ENCODE measurements at places on chromosomes 2 and 18.

DNA sequence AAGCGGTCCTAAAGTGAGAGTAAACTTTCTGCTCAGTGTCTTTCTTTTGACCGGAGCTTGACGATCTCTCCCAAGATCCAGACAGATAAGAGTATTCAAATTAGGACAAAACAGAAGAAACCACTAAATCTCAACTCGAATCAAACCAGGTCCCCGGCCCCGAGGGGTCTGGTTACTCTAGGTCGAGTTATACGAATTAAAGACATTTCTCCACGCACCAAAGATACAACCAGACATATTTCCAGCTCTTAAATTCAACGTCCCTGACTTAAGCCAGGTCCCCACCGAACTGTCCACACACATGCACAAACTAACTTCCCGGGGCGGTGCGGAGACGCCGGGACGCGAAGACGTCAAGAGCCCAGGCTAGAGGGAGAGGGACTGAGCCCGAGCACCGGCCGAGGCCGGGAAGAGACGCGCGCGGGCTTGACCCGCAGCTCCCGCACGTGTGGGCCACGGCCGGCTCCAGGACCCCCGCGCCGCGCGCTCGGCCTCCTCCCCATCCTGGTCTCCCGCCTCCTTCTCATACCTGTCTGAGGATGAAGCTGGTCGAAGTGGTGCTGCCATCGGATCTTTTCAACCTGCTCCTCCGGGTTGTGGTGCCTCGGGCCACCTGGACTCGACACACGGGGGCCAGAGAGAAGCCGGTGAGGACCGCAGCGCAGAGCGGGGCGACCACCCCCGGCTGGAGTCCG, 896 bp downstream of the CACNB4 start:
- no peak for DNase-seq

DNA sequence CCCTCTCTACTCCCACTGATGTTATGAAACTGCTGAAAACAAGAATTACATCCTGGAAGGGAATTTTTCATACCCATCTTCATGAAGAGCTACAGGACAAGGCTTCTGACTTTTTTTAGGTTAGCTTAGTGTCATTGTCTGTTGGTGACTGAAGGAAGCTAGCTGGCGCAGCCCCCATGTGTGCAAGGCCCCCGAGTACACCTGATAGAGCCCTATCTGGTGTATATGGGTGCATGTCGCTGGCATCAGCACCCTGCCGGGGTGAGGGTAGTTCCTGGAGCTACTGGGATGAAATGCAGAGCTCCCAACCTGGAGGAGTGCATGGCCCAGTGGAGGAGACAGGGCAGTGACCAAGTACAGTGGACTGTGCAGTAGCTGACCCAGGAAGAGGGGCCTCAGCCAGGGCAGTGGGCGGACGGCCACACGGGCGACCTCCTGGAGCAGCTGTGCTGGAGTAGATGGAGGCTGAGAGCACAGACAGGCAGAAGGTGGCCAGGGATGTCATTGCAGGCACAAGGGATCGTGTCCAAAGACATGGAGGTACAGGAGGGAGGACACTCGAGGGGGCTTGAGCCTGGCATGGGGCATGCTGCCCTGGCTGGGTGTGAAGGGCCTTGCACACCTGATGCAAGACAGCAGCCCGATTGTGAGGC, 12.1 kb downstream of the IMPA2 start:
- DNase-seq, result no peak

- DNase-seq, result no peak
These were observed 184.6 kb downstream of the ST6GAL2 start for GRCh38 chr2:106701203-106702022.

DNA sequence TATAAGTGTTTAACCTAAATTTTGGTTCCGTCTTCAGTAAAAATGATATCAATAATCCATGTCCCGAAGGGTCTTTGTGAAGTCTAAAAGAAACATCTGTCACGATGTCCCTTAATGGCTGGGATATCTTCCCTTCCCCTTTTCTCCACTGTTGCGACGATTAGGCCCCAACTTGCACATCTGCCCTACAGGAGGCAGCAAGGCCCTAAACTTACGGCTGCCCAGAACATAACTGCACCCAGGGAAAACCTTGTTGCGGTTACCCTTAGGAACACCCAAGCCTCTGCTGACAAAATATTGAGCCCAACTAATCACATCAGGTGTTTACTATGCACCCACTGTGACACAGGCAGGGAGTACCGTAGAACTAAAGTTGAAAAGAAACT, 1.3 kb upstream of the SMAD2 start:
- peak; percentile 23 for DNase-seq

DNA sequence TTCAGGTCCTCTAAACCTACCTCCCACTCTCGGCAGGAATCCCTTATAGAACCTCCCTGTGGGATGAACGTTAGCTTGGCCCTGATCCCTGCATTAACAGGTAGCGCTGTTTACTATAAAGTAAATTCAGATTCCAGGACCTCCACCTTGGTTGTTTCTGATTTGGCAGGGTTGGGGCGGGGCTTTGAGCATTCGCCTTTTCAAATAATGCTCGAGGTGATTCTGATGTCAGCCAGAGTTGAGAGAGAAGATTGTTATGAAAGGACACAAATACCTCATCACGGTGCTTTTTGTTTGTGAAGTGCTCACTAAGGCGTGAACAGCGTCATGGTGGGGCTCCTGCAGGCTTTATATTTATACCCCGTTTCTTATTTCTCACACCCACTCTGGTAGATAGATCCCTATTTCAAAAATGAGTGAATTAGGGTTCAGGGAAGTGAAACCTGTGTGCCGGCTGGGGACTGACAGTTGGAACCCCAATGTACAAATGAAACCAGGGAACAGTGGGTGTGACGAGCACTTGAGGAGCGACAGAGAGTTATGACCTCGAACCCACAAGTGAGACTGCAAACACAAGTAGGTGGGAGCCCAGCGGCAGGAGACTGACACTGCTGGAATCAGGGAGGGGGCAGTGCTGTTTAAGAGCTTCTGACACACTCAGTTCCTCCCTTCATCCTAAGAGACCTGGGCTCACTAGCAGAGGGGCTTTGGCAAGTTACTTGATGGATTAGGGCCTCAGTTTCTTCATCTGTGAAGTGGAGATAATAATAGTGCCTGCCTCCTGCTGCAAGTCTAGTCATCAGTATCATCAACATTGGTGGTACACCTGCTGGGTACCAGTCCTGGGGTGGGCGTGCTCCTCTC, 14.2 kb upstream of the CXCR4 start:
- peak; percentile 91 for DNase-seq

GRCh38 chr2:74576863-74577229, 22.3 kb downstream of the DOK1 start:
- DNase-seq, result no peak

DNA sequence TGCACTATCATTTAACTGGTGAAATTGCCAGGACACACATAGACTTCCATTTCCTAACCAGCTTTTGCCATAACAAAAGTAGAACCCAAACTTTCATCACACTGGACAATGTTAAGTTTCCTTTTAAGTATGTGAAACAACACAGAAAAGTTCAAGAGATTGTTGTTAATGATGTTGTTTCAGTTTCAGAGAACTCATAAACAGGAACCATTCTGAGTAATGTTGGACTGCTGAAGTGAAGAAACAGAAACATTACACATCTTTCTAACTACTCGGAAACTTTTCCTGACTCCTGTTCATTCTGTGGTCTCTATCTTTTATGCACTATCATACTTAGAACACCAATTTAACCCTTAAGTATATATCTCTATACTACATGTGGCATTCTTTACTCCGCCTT, 179.2 kb downstream of the RIT2 start:
- DNase-seq, result no peak

GRCh38 chr2:12334412-12334966, 382.2 kb upstream of the TRIB2 start:
- no peak for DNase-seq

DNA sequence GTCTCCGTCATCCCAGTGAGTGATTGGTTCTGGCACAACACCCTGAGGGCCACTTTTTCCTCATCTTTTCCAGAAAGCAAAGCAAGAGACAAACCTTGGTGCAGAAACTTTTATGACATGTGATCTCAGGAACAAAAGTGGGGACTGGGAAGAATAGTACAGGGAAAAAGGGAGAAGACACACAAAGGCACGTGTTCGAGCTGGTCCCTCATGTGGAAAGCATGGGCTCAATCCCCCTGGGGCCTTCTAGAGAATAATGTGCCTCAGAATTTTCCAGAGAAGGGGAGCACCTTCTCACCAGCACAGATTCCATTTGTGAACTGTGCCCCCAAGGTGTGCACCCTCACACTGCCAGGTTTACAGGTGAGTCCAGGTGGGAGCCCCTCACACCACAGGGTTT, 312.6 kb downstream of the FBXO15 start:
- no peak for DNase-seq

DNA sequence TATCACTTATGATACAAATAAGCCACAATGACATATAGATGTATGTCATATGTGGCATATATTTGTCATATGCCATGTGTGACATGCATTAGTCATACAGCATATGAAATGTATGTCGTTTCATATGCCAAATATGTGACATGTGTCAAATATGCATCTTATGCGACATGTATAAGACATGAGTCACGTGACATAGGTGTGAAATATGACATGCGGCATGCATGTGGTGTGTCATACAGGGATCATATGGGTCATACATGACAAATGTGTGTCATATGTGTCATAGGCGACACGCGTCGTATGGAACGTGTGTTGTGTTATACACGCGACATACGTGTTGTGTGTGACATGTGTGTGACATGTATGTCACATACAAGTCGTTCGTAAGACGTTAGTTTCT, 2154.0 kb upstream of the PIK3C3 start:
- DNase-seq, result no peak

DNA sequence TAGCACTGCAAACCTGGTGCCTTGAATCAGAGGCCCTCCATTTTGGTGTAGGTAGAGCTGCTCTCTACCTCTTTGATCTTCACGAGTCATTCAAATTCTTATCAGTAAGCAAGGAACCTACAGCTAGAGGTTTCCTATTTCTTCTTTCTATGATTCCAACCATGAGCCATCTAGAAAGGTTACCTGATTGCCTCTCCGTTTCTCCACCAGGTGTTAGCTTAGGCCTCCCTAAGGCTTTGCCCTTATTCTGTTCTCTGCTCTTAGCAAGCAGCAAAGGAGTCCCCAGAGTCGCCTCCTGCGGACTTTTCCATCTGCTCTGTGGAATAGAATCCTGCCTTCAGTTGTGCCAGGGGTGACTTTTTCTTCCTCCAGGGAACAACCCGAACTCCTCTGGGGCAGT, 173.6 kb downstream of the GRB14 start:
- DNase-seq, result no peak

DNA sequence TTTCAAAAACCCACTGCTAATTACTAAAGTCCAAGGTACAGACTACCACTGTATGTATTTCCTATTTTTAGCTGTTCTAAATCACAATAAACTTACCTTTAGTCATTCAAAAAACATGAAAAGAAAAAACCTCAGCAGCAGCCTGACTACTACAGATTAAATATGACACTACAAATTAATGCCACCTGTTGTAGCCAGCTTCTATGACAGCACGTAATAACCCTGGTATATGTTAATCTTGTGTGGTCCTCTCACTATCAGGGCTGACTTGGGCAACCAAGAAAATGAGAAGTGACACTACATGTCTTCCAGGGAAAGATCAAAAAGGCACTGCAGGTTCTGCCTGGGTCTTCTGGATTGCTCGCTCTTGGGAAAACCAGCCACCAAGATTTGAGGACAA, 90.6 kb upstream of the FAM124B start:
- no peak for DNase-seq

- no peak for DNase-seq
These were observed 25.6 kb downstream of the GNLY start for GRCh38 chr2:85719609-85720240.

DNA sequence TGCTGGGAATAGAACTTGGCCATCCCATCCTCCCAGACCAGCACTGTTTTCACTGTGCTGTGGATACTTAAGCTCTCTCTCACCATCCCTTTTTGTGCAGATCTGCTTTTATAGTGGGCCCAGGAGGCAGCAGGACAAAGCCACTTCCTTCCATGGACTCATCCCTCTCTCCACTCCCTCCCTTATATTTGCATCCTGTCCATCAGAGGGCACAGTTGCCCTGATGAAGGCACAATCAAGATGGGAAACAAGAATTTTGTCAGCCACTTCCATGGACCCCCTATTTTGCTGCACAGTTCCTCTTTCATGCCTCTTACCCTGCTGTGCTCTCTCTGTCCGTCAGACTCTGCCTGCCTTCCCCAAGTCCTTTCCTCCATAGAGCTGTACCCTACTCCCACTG, 338.7 kb downstream of the HRH4 start:
- no peak for DNase-seq

DNA sequence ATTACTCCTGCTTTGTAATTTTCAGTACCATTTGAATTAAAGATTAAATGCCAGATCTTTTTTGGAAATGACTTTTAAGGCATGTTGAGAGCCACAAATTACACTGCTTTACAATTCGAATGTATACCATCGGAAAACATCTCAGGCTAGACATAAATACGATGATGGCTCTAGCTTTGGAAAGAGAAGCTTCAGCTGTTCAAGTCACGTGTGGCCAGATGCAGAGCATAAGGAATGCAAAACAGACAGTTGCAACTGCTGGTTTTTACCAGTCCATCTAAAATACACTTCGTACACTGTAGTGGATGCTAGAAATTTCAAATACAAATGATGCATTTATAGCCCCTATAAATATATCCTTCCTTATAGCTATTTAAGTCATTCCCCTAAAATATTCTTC, 8.0 kb downstream of the ZNF516 start:
- DNase-seq, result no peak

- DNase-seq, result no peak
These were observed 89.4 kb downstream of the PRKRA start for GRCh38 chr2:178361588-178361987.

DNA sequence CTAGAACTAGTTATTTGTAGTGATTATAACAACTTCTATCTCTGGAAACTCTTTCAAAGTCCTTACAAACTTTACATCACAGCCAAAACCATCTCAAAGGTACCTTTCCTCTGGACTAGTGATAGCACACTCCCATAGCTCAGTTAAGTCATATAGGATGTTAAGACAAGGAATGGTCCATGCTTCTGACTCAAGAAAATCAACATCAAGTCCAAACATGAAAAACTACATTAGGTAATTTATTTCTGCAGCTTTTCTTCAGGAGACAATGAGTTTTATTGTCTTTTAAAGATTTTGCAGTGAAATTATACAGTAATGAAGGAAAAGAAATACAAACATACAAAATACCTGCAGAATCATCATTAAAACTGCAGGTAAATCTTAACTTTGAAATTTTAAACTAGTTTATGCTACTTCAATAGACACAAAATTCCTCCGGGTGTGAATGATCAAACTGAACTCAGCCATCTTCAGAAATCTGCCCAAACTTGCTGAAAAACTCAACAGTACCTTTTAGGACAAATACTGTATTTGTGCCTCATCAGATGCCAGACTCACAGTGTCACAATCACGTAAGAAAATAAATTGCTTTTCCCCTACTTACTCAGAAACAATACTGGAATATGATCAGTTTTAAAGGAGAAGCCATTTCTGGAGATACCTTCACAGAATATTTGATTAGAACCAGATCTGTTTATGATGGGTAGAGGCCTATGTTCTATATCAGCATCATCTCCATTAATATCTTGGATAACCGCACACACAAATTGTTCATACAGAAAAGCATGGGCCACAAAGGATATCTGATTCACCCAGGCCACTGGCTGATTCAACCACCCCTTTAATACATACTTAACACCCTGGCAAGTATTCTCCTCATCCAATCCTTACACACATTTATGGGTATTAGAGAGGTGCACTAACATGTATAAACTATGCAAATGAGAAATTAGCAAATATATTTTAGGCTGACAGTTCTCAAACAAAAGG, 2.6 kb downstream of the TMEM131 start:
- no peak for DNase-seq

GRCh38 chr2:218368150-218368528, 11.5 kb downstream of the CATIP start:
- DNase-seq, result no peak
